CMK (cell line): ENCODE measurements at places on chromosomes 12 and 14.
A peak's percentile ranks its signal among the peaks of the same experiment; 100 is the strongest.

DNA sequence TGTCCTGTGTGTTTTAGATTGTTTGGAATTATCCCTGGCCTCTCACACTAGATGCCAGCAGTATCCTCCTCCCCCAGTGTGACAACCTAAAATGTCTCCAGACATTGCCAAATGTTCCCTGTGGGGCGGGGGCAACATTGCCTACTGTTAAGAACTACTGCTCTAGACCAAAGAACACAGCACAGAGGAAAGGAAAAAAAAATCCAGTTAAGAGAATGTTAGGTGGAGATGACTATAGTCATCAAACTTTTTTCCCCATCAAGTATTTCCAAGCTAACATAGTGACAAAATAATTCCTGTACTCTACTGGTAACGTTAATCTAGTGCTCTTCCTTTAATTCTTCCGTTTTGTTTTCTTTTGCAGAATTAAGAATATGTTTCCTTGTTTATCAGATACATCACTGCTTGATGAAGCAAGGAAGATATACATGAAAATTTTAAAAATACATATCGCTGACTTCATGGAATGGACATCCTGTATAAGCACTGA, 3.5 kb downstream of the CDKN1B start:
- no peak for DNase-seq

DNA sequence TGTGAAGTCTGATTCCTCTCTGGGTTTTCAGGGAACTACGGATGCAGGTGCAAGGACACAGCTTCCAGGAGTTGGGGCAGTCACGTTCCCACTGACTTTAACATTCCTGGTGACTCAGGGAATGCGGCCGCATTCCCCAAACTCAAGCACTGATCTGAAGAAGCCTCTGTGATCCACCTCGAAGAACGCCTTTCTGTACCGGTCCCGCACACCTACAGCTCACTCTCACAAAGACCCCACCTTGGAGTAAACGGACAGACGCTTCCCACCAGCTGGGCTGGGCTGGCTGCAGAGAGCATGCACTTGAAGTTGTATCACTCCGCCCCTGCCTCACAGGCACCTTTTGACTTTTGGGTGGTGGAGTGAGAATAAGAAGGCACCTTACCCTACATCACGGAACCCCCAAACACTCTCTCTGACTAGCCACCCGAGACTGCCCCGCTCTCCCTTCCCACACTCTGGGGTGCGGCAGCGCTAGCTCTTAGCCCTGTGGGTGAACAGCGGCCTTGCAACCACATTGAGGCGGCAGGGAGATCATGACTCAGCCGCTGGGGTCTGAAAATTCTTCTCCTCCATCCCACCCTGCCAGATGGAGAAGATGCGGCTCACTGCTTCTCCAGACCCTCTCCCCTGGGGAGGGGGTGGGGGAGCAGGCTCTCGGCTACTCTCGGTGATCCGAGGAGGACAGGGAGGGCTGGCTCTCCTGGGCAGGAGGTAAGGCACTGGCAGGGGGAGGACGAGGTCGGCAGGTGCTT, 23.7 kb upstream of the HDAC7 start:
- no peak for DNase-seq

DNA sequence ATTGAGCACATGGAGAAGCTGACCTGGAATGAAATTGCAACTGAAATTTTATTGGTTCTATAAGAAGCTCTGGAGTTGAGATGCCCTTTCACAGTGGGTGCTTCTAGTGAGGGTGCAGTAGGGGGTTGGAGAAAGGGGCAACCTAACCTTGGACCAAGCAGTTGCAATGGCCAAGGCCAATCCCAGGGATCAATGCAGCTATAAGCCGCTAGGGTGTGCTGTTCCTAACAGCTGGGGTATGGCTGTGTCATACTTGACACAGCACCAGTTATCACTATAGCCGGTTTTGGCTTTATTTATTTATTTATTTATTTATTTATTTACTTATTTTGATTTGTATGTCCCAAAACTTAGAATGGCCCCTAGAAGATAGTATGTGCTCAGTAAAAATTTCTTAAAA, 505.9 kb downstream of the FLRT2 start:
- DNase-seq, result peak; percentile 27

DNA sequence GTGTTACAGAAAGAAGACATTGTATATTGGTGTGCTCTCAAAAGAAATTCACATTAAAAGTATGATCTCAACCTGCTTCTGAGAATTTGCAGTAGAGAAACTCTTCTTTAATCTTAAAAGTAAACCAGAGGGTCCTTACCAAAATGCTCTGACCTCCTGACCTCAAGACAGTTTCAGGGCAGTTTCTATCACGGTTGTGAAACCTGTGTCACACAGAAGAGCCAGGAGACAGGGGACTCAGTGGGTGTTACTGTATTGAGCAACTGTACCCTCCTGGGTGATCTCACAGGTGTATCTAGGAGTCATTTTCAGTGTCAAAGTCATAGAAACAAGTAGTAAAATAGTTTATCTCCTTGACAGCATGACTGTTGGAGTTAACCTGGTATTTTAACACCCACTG, 178.0 kb downstream of the GRIP1 start:
- DNase-seq, result no peak

GRCh38 chr12:18363321-18363720, 102.0 kb downstream of the PIK3C2G start:
- no peak for DNase-seq

- no peak for DNase-seq
Observed at GRCh38 chr12:3574986-3575385, 84.0 kb downstream of the PRMT8 start.

DNA sequence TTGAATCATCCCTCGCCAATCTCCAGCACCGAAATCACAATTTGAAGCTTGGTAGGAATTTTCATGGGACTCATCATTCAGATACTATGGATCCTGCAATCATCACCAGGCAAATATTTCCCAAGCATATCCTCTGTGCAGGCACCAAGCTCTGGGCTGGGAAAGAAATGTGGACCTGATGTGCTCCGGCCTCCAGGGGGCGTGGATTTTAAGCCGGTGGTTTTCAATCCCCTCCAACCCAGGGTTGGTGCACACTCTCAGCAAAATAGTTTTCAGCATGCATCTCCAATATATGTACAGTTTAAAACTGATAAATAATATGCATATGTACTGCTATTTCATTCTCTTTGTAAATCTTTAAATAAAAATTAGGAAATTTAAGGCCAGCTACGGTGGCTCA, 98.9 kb downstream of the RBM19 start:
- no peak for DNase-seq

DNA sequence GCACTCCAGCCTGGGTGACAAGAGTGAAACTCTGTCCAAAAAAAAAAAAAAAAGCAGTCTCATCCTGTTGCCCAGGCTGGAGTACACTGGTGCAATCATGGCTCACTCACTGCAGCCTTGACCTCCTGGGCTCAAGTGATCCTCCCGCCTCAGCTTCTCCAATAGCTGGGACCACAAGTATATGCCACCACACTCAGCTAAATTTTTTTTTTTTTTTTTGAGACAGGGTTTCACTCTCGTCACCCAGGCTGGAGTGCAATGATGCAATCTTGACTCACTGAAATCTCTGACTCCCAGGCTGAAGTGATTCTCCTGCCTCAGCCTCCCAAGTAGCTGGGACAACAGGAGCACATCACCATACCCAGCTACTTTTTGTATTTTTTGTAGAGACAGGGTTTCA, 5.2 kb upstream of the CNPY2 start:
- no peak for DNase-seq

- no peak for DNase-seq
Observed at GRCh38 chr14:65168840-65169239, 66.5 kb upstream of the MAX start.
